ENCODE measurements at places on chromosomes 3 and 15. TPM values are rescaled to one million over a fixed set of nuclear protein-coding genes. Genes with fewer than 3 reads are reported as not detected.

DNA sequence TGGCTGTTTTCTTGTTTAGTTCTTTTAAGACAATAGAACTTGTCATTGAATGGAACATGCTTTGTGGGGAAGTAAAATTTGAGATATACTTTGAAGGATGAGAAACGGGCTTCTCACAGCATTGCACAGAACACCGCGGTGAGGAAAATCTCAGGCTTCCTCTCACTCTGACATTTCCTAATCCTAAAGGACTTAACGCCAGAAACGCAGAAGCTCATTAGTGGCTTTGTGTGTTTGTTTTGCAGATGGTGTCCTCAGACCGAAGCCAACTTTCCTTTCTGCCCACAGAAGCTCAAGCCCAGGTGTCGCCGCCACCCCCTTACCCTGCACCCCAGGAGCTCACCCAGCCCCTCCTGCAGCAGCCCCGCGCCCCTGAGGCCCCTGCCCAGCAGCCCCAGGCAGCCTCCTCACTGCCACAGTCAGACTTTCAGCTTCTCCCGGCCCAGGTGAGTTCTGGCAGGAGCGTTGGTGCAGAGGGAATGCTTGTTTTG is 78.9 kb upstream of the BLM start:
- H3K4me3 ChIP-seq = no peak overlapping the region
- peaks cover 3% of the 10 kb centered on the region for H3K4me1 ChIP-seq
- H3K27me3 ChIP-seq = peaks cover 4% of the 10 kb centered on the region
- no peak for DNase-seq

DNA sequence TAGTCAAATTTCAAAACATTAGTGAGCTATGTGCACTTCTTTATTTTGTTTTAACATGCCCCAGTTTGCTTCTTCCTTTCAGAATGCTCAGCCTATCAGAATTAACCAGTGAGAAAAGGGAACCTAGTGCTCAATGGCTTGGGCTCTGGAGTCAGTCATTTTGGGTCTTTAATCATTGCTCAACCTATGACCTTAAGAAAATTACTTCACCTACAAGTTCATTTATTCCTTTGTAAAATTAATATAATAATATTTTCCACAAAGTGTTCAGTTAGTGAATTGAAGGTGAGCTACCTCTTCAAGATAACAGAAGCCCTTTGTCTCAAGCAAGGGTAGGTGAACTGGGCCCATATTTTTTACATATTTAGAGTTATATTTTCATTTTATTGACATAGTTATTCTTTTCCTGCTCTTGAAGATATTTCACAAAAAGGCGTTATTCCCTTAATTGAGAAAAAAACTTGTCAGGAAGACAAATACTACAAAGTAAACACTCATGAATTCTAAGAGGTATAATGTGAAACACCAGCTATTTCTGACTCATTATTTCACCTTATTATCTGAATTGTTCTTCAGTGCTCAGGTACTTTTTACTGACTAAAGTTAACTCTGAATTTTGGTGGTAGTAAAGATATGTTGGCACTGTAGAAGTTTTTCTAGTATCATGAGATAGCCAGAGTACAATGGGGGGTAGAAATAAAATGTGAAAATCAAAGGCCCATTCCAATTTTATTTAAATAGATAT is 415.5 kb downstream of the NAALADL2 start:
- H3K36me3 ChIP-seq = no peaks in the 10 kb centered on the region
- H3K4me1 ChIP-seq = no peaks in the 10 kb centered on the region
- no peak overlapping the region for H3K27ac ChIP-seq
- DNase-seq = no peak

DNA sequence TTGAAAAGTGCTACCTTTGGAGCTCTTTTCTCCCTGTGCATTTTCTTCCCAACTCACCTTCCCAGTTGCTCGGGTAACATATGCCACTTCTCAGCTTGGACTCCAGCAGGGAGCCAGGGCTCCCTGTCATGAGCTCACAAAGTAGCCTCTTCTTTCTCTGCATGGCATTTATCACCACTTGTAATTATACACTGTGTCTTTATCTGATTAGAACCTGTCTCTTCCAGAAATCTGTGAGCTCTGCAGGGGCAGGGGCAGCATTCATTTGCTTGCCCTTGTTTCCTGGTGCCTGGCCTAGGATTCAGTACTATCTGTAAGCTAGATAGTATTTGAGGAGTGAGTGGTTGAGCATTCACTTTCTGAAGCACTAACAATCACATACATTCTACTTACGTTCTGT is 100.9 kb downstream of the CLSTN2 start:
- H3K27ac ChIP-seq = no peak overlapping the region
- H3K36me3 ChIP-seq = no peaks in the 10 kb centered on the region
- no peak for DNase-seq
- H3K4me1 ChIP-seq = no peaks in the 10 kb centered on the region
- peaks cover 3% of the 10 kb centered on the region for H3K27me3 ChIP-seq

DNA sequence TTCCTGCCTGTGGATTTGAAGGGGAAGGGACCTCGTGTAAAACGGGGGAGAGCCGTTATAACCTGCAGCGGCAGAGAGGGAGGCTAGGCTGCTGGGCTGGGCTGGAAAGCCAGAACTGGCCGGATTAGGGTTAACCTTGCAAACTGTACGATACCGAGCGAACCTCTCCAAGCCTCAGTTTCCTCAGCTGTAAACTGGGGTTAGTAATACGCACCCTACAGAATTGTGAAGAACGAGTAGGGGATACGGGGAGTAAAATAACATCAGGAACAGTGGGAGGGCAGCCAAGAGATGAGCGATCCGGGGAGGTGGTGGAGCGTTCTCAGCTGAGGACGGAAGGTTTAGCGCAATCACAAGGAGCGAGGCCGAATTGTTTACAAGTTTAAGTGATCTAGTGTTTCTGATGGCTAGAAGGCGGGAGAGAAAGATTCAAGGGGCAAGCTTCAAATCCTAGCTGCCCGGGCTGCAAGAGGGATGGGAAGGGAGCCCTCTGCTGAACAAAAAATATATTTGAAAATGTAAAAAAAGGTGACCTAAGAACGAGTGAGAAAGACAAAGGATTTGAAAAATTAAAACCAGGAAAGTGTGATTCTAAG is 768 bp upstream of the SEMA5B start:
- peaks cover 24% of the 10 kb centered on the region for H3K4me1 ChIP-seq
- H3K4me3 ChIP-seq = peak overlapping the region; percentile 77
- H3K36me3 ChIP-seq = no peaks in the 10 kb centered on the region
- H3K27me3 ChIP-seq = peaks cover 4% of the 10 kb centered on the region
- no peak overlapping the region for H3K27ac ChIP-seq

- H3K4me1 ChIP-seq = peaks cover 11% of the 10 kb centered on the region
- H3K27me3 ChIP-seq = no peaks in the 10 kb centered on the region
- H3K27ac ChIP-seq = no peak overlapping the region
- no peak overlapping the region for H3K4me3 ChIP-seq
These were observed 90.1 kb downstream of the FBN1 start for GRCh38 chr15:48555241-48555881.

DNA sequence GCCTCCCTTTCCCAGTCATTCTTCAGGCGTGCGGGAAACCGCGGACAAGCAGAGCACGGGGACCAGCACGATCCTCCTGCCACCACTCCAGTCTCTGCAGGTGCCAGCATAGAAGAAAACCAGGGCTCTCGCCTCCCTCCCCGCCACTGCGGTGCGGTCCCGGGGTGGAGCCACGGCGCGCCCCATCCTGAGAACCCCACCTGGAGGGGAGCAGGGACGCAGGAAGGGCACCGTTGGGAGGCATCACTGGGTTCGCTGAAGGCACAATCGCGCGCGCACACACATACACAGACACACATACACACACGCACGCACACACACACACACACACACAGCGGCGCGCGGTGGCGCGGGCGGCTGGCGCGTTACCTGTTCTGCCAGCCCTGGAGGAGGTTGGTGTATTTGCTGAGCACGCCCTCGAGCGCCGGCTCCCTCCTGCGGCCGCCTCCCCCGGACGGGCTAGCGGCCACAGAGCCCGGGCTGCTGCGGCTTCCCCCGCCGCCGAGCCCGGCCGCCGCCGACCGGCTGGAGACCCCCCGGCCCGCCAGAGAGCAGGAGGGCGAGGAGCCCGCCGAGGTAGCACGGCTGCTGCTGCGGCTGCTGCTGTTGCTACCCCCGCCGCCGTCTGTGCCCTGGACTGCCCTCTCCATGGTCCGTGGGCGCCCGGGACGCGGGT is 394 bp downstream of the OSBPL10 start:
- peaks cover 1% of the 10 kb centered on the region for H3K27me3 ChIP-seq
- H3K4me3 ChIP-seq = peak overlapping the region; percentile 87
- no peak overlapping the region for H3K27ac ChIP-seq
- H3K4me1 ChIP-seq = peaks cover 18% of the 10 kb centered on the region

- no peak overlapping the region for H3K4me3 ChIP-seq
- H3K27me3 ChIP-seq = no peaks in the 10 kb centered on the region
These were observed 36.8 kb upstream of the TIPARP start for GRCh38 chr3:156637480-156638022.

GRCh38 chr3:114565216-114565615 is 271.4 kb downstream of the TIGIT start:
- H3K4me1 ChIP-seq = peaks cover 12% of the 10 kb centered on the region
- no peak overlapping the region for H3K27ac ChIP-seq
- DNase-seq = no peak

GRCh38 chr15:65337436-65338070 is 33.1 kb downstream of the RNU5B-1 start:
- H3K27me3 ChIP-seq = peaks cover 23% of the 10 kb centered on the region
- peaks cover 24% of the 10 kb centered on the region for H3K36me3 ChIP-seq
- no peak for DNase-seq
- no peak overlapping the region for H3K4me3 ChIP-seq

GRCh38 chr3:191901741-191902140 is 440.8 kb downstream of the PYDC2 start:
- no peak for DNase-seq
- H3K4me1 ChIP-seq = no peaks in the 10 kb centered on the region
- H3K27me3 ChIP-seq = no peaks in the 10 kb centered on the region
- no peak overlapping the region for H3K4me3 ChIP-seq
- H3K27ac ChIP-seq = no peak overlapping the region

The NRROS gene
- 18.6 TPM for total RNA-seq

The CHAC1 gene
- 16.4 TPM for total RNA-seq

The BTLA gene
- not detected for total RNA-seq

The LRRK1 gene
- total RNA-seq = 4.8 TPM

The SEMA3F gene
- total RNA-seq = 21.3 TPM

The FAIM gene
- total RNA-seq = 5.5 TPM

The ARRDC4 gene
- 6.7 TPM for total RNA-seq

The GLDN gene
- total RNA-seq = 0.21 TPM

Measured in endothelial cell (in vitro differentiated cells).